Esophagus mucosa (tissue), 1 donor: ENCODE measurements at places on chromosomes 3 and 15. TPM values are rescaled to one million over a fixed set of nuclear protein-coding genes. Genes with fewer than 3 reads are reported as not detected.

Gene NRG4
- 1.6 TPM for total RNA-seq

Gene PLA2G4B
- total RNA-seq, result 23.6 TPM

Gene ZNF654
- total RNA-seq, result 13.1 TPM

Gene CPN2
- not detected for total RNA-seq

Gene PXYLP1
- 1.5 TPM for total RNA-seq

Gene PLSCR2
- 0.12 TPM for total RNA-seq

Gene SLC22A14
- 0.24 TPM for total RNA-seq

Gene TCTA
- total RNA-seq, result 12.4 TPM

Gene DLL4
- 1.1 TPM for total RNA-seq

Gene SAMMSON
- total RNA-seq, result not detected

Gene KIF7
- 0.60 TPM for total RNA-seq

Gene DTWD1
- total RNA-seq, result 8.9 TPM

- ATAC-seq, result no peak
These were observed 121.1 kb downstream of the OXSM start for GRCh38 chr3:25910997-25911396.

DNA sequence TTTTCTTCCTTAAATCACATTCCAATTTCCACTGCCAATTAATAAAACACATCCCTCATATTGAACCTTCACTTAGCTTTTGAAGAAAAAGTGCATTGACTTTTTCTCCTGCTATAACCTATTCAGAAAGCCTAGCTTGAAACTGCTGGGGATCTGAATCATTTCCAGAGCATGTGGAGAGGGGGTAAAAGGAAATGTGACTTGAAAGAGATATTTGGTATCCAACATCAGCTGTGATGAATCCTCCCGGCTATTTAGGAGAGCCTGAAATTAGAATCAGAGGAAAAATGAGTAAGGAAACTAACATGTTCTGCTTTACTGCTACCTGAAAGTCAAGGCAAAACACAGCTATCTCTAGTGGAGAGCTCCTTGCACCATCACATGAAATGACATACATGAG, 2.6 kb upstream of the GNB5 start:
- no peak for ATAC-seq

- no peak for ATAC-seq
These were observed 78.4 kb upstream of the HERC1 start for GRCh38 chr15:63912061-63912615.

DNA sequence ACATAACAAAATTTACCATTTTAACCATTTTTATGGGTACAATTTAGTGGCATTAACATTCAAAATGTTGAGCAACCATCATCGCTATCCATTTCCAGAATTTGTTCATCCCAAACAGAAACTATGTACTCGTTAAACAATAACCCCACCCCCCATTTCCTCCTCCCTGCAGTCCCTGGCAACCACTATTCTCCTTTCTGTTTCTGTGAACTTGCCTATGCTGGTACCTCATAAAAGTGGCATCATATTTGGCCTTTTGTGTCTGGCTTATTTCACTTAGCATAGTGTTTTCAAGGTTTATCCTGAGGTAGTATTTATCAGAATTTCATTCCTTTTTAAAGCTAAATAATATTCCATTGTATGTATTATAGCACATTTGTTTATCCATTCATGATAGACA, 32.4 kb downstream of the C3orf80 start:
- ATAC-seq, result no peak

GRCh38 chr15:57033715-57034439, 115.4 kb downstream of the TCF12 start:
- no peak for ATAC-seq

DNA sequence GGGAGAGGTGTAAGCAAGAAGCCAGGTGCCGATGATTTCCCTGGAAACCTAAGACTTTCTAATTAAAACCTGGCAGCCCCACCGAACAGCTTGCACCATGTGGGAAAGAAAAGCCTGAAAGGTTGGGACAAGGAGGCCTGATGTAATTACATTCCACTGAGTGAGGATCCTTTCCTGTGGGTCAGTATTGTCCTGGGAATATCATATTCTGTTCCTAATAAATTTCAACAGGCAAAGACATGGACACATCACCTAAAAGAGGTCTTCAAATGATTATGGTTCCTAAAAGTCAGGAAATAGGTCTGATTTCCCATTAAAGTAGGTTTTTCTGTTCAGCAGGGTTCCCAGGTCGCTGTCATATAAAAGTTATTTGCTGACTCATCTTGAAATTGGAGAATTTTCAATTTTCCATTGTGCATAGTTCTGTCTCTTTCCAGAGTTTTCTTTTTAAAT, 58.5 kb downstream of the DUT start:
- ATAC-seq, result no peak

- ATAC-seq, result peak; percentile 39
These were observed 55.3 kb upstream of the SLC6A1 start for GRCh38 chr3:10937141-10937825.

DNA sequence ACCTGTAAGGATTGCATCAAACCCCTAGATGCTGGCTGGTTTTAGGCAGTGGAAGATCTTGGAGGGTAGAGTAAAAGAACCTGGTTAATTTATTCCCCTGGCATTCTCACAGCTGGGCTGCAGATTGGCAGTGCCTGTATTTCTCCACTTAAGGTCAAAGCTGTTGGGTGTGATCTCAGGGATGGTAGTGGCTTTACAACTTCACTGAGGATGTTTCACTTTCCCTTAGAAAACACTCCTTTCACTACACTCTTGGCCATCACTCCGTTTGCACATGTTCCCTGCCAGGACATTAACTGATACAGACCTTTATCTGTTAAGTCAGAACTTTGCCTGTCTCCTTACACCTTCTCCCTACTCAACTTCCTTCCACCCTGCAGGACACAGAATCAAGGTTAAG, 779.1 kb upstream of the SEMA6D start:
- ATAC-seq, result no peak

GRCh38 chr15:74382004-74382816, 14.8 kb upstream of the CYP11A1 start:
- peak; percentile 67 for ATAC-seq

- peak; percentile 63 for ATAC-seq
These were observed 150.3 kb upstream of the ARHGEF26 start for GRCh38 chr3:153970741-153971347.

GRCh38 chr3:35408882-35409281, 230.4 kb upstream of the ARPP21 start:
- no peak for ATAC-seq

DNA sequence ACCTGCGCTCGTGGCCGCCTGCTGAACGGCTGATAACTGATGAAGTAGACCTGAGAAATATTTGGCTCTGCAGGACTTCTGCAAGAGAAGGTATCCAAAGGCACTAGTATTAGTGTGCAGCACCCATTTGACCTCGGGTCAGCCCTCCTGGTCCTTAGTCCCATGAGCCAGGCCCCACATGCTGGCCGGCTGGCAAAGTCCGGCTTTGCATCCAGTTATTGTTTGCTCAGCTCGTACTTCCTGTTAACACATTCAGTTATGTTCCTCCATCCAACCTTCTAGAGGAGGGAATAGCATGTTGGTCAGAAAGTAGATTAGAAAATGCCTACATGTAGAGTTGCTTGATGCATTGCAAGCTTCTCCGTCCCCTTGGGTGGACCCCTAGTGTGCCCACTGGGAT, 385.7 kb upstream of the RGMA start:
- no peak for ATAC-seq

DNA sequence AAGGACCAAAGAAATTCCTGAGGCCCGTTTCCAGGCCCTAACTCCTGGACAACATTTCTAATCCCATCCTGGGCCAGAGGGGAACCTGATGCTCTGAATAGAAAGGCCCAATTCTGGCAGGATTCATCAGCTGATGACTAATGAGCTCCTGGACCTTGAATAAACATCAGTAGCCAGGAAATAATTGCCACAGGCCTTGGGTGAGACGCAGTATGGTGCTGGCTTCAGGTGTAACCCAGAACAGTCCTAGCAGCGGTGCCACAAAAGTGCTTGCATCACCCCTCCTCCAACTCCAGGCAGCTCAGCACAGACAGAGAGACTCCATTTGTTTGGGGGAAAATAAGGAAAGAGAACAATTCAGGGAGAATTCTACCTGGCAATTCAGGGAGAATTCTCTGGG, 184.7 kb upstream of the POU1F1 start:
- no peak for ATAC-seq
